ENCODE measurements at places on chromosomes 5 and 9.

DNA sequence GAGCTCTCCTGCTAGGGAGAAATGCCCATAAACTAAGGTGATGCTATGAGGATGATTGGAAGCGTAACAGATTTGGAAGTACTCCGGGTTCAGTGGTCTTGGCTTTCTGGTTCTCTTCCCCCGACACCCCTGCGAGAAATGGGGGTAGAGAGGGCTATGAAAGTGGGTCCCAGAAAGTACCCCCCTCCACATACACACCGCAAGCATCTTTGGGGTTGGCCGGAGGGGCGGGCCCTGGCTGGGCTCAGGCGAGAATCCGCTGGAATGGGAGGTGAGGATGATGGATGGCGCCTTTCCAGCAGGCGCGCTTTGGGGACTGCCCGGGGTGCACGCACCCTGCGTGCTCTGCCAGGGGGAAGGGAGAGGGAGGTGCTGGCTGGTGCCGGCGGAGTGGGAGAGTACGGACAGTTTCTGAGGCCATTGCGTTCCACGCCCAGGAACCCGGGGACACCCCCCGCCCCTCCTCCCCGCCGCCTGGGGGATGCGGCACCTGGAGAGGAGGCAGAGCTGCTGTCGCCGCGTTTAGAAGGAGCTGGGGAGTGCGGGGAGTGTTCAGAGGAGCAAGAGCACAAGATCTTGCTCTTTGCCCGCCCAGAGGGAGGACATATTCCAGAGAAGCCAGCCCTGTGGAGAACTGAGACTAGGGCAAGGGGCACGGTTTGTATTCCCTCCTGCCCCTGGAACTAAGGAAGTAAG is 1.9 kb downstream of the PCSK5 start:
- DNase-seq, result no peak
- no peaks in the 10 kb centered on the region for H3K36me3 ChIP-seq
- peak overlapping the region; percentile 90 for H3K4me3 ChIP-seq
- peaks cover 5% of the 10 kb centered on the region for H3K4me1 ChIP-seq

GRCh38 chr5:142012186-142012785 is 541 bp downstream of the GNPDA1 start:
- H3K27me3 ChIP-seq, result no peaks in the 10 kb centered on the region
- H3K27ac ChIP-seq, result peak overlapping the region; percentile 69
- no peak for DNase-seq

GRCh38 chr9:93665637-93666438 is 89.5 kb downstream of the PHF2 start:
- no peaks in the 10 kb centered on the region for H3K27me3 ChIP-seq
- no peak overlapping the region for H3K27ac ChIP-seq
- no peaks in the 10 kb centered on the region for H3K4me1 ChIP-seq
- H3K4me3 ChIP-seq, result no peak overlapping the region
- peaks cover 32% of the 10 kb centered on the region for H3K36me3 ChIP-seq

DNA sequence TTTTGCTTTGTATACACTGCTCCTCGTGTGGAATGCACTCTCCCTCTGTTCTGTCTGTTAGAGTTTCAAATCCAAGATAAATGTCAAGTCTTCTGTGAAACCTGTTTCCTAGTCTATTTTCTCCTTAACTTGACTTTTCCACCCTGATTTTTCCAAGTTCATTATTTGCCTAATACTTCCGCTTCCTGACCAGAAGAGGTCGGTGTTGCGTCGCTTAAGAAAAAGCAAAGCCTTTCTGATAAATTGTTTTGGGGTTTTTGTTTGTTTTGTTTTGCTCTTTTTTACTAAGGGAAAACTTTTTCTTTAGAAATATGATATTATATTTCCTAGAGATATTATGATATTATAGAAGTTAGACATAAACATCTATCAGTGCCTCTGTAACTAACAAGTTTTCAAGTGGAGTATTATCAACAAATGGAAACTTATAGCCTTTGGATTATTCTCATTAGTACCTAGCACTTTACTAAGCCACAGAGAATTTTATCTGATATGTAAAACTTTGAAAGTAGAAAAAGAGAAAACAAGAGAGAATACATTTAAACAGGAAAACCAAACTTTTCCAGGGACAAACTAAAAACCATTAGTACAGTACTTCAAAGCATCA is 55.8 kb downstream of the PHAX start:
- H3K4me3 ChIP-seq, result no peak overlapping the region
- H3K27me3 ChIP-seq, result no peaks in the 10 kb centered on the region
- no peaks in the 10 kb centered on the region for H3K4me1 ChIP-seq
- no peaks in the 10 kb centered on the region for H3K36me3 ChIP-seq
- no peak overlapping the region for H3K27ac ChIP-seq
- DNase-seq, result no peak

DNA sequence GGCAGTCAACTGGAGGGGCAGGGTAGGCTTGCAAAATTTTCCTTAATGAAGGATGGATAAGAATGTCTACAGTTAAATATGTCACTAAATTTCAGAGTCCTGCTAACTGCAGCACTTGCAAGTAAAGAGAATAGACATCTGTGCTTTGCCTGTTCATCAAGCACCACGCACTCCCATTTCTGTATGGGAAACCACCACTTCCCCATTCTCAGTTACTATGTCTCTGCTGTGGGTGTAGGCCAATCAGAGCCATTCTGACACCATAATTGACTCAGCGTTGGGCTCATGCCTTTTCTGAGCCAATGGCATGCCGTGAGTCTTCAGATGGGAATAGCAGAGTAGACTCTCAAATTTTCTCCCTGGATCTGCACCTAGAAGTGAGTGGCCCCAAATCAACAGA is 247.5 kb downstream of the GABRB2 start:
- no peaks in the 10 kb centered on the region for H3K4me1 ChIP-seq
- no peak overlapping the region for H3K27ac ChIP-seq
- DNase-seq, result no peak
- H3K36me3 ChIP-seq, result no peaks in the 10 kb centered on the region
- H3K4me3 ChIP-seq, result no peak overlapping the region
